ENCODE measurements at places on chromosomes 4 and X.

- DNase-seq, result no peak
Measured at GRCh38 chr4:39820186-39820585, 122.2 kb downstream of the UBE2K start.

GRCh38 chr4:1396806-1397455, 9.3 kb downstream of the NKX1-1 start:
- no peak for DNase-seq

- no peak for DNase-seq
Measured at GRCh38 chrX:66994729-66995128, 355.9 kb upstream of the EDA2R start.

DNA sequence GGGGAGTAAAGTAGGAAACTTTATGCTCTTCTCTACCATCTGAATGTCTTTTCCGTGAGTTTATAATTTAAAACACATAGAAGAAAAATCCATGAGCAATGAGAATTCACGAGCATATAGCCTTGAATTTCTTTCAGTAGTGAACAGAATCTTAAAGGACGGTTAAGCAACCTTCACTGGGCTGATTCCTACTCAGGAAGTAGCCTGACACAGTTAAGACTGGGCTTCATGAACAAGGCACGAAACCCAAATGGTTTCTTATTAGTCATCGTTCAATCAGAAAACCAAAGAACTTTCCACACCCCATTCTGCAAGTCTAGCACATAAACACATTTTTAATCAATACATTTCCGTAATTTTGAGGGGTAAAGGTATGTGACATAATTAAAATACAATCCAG, 95.8 kb downstream of the SH3KBP1 start:
- peak; percentile 52 for DNase-seq

DNA sequence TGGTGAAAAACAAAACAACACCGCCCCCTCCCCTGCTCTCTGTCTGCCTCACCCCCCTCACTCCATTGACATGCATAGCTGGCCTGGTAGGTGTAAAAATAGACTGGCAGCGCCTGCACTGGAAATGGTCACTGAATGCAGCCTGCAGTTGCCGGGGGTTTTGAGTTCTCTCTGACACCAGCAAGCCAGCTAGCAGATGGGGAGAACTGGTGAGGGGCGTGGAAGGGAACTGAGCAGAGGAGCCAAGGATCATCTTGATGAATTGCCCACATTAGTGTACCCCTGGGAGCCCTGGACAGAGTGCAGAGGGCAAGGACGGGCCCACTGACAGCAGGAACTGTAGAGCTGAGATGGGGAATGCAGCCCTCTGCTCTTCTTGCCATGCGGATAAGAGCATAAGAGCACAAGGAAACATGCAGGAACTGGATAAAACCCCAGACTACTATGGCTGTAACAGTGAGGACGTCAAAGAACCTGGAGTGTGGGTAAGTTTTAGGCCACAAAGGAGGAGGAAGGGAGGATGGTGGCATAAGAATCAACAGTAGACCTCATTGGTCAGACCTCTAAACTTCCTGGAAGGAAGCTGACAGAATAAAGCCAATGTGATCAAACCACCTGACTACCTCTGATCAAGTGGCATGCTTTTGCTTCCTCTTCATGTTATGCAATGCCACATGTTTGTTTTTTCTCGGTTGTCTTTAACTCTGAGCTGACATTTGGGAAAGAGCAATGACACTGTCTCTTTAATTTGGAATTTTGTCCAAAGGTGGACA, 96.3 kb downstream of the ANK2 start:
- no peak for DNase-seq

DNA sequence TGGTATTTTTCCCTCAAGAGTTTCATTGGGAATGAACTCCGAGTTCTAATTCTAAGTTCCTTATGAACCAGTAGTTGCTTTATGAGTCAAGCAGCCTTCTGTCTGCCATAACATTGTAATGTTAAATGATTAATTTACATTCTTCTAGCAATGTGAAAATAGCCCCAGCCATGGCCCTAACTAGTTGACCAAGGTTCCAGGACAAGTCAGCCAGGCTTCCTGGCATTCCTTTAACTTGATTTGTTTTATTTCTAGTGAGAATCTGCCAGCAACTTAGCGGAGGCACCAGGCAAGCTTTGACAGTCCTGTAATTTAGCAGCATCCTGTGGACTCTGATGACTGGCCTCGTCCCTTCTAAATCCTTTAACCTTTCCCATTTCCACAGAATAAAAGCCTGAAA, 69.0 kb downstream of the GLRA2 start:
- DNase-seq, result no peak

GRCh38 chrX:97995834-97996233, 1112.1 kb downstream of the RPA4 start:
- DNase-seq, result no peak

All from CD4-positive, alpha-beta T cell treated with Interleukin-10 for 1 hour (primary cell).